ENCODE measurements at places on chromosomes 11 and 22.

DNA sequence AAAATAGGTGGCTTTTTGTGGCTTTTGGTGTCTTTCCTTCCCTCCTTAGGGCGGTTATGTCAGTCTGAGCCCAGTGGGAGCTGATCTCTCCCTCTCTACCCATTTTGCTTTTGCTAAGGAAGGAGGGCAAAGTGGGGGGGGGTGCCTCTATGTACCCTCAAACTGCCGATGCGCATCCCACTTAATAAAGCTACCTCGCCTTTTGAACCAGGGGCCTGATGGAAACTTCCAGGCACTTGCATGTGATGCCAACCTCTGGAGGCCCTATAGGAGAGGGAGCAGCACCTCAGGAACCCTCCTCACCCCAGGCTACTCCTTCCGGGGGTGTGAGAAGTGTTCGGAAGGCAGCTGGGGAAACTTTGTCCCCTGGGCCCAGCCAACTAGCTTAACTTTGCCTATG lies 97.0 kb upstream of the HSD17B12 start:
- no peak for DNase-seq

DNA sequence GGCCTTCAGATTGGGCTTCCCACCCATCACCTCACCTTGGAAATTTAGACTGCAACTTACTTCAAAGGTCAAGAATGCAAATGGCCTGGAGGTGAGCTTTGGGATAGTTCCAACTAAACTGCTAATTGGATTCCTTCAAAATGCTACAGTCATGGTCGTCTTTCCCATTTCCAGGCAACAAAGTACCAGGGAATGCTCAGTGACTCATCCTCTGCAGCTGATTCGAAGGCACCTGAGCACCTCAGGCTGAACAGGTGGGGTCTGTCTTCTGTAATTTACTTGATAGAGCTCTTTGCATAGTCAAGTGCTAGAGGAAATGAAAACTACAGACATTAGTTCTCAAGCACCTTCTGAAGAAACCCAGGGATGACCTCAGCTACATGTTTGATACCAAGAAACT lies 20.5 kb upstream of the FSHB start:
- no peak for DNase-seq

- no peak for DNase-seq
These were observed at the start of gene JHY for GRCh38 chr11:122882189-122882856. JHY (plus strand) TSS chr11:122882759; CDS start chr11:122885850, 3,091 bp downstream.

DNA sequence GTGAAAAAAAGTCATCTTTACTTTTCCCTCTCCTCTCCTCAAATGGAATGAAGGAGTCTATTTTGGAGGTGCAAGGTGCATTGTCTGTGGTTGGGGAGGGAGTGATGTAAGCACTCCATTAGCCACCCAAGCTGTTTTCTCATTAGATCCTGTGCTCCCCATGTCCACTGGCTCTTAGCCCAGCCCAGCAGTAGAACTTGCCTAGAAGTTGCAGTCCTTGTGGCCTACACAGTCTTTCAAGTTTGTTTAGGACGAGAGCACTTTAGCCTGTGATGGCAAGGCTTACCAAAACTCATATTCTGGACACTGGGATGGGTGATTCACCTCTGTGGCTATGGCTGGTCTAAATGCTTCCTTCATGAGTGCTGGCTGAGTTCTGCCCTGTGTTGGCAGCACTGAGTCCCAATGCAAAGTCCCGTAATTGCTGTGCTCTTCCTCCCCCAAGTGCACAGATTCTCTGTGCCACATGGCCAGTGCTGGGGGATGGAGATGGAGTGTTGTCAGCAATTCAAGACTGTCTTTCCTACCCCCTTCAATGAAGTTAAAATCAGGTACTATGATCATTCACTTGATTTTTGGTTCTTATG lies 15.8 kb downstream of the SLC22A25 start:
- no peak for DNase-seq

GRCh38 chr22:46058091-46058420 lies 81.1 kb upstream of the WNT7B start:
- DNase-seq: peak; percentile 62

DNA sequence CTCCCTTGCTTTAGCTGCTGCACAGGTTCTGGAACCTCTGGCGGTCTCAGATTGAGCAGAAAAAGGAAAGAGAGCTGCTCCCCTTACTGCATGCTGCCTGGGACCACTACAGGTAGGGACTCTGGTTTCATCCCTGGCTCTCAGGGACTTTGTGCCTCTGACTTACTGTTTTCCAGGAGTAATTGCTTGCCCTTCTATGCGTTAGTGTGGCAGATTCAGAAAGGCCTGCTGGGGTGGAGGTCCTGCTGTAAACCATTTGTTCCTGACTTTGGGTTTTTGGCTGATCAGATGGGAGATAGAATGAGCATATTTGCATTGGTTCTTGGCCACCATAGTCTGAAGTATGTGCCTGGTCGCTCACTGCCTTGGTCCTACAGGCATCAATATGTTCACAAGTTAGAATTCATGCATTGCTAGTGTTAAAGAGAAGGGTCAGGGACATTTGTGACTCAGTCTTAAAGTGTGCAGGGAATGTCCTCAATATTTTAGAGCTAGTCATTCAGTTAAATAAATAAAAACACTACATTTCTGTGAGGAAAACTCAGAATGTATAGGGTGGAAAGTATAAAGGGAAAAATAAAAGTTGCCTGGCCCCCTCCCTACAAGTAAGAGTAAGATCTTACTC lies 78.0 kb downstream of the PISD start:
- no peak for DNase-seq

Measured in DMS 273 treated with DMSO at 0.1 percent for 48 hours (cell line).